ENCODE measurements at places on chromosomes 16 and 17. TPM values are rescaled to one million over a fixed set of nuclear protein-coding genes. Genes with fewer than 3 reads are reported as not detected.

DNA sequence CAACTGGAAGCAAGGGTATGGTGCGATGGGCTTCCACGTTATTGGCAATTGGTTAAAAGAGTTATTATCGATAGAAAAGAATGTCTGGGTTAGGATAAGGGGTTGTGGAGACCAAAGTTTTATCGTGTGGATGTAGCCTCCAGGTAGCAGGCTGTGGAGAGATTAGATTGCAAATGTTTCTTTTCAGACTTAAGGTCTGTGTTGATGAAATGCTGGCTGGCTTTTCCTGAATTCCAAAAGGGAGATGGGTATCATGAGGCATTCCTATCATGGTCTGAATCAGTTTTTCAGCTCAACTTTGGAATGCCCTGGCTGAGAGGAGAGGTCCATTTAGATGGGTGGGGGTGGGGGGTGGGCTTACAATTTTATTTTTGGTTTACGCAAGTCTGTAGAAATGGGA, 395.0 kb upstream of the RBFOX1 start:
- DNase-seq = no peak

DNA sequence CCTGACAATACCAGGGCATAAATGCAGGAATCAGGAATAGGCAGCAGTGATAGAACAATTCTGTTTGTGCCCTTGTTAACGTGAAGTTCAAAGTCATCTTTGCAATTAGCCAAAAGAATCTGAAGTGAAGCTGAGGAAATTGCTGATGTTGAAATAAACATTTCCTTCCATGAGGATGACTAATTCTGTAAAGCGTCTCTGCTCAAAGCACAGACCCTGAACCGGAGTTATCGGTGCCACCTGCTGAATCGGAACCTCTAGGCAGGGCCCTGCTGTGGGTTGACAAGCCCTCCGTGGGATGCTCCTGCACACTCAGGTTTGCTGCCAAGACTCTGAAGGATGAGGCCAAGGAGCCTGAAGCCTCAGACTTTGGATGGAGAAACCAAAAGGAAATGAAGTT, 37.0 kb upstream of the CDH1 start:
- DNase-seq = no peak

DNA sequence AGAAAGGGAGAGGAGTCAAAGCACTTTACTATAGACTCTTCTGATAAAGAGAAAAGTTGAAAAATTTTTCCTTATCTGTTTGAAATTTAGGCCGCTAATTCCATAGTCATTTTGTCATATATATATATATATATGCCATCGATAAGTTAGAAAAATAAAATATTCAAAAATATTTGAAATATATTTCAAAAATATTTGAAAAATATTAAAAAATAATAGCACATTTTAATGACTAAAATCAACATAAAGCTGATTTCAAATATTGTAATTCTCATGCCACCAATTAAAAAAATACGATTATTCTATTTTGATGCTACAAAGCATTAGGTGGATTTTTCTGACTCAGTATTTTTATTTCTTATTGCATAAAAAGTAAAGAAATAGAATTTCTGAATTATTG, 87.1 kb downstream of the KIF2B start:
- no peak for DNase-seq

DNA sequence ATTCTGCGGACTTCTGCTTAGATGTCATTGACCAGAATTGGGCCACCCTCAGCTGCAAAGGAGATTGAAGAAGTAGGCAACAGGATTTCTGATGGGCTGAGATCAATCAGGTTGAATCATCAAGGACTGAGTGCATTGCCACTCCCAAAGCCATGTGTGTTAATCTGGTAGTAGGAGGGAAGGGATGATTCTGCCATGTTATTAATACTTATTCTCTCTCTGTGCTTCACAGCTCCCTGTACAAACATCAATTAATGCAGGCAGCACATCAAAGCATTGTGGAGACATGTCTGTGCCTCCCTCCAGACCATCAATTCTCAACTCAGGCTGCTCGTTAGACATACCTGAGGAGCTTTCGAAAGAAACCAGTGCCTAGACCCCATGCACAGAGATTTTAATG, 11.6 kb downstream of the LRRC3C start:
- no peak for DNase-seq

SLC13A2 gene
- total RNA-seq = not detected
